ENCODE measurements at places on chromosomes 13 and 19.

DNA sequence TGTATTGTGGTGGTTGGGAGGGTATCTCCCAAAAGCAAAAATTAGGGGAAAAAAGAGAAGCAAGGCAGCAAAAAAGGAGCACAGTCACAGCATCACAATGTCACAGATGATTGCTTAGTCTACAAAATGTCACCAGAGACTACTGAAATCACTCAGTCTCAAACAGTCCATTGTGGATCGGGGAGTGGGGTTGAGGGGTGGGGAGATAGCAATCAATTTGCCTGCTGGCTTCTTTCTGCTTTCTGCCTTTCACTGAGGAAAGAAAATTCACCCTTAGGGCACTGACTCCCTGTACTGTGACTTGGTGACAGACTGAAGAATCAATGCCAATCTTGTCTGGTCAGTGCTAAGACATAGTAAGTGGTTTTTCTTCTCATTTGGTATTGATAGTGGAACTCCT is 2127.1 kb upstream of the PCDH20 start:
- no peak for DNase-seq

GRCh38 chr13:51551416-51551815 is 32.8 kb upstream of the WDFY2 start:
- DNase-seq = no peak

DNA sequence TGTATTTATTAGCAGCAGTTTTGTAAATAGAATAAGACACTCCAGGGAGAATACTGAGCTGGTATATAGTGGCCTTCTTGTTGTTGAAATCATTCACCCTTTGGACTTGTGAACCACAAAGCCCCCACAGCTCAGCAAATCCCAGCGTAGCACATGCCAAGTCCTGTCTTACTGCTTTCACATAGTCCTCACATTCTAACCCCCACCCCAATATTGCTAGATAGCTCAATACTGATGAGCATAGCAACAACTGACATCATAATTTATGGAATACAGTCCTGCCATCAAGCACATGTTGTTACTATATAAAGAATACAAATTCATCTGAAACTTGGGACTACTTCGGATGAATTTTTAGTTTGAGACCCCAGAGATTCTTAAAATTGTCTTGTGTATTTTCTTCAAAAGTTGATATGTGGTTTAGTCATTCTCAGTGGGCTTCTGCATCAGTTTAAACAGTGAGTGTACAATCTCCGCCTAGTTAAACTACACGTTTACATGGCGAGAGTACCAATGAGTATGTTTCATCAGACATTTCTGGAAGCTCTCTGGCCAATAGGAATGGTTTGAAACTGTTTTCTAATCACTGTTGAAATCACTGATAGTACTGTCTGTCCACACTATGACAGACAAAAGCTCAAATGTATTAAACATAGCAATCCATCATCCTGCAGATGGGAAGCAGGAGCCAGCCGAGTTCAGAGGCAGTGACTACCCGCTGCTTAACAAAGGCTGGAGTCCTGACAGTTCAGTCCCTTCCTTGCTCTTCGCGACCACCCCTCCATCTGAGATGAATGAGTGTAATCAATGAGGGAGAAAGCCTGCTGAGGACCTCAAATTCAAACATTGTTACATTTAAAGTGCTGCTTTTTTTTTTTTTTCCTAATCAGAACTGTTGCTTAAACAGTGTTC is 15.2 kb downstream of the DACH1 start:
- DNase-seq = no peak

GRCh38 chr13:112567161-112567862 is 20.6 kb downstream of the TUBGCP3 start:
- DNase-seq = no peak

DNA sequence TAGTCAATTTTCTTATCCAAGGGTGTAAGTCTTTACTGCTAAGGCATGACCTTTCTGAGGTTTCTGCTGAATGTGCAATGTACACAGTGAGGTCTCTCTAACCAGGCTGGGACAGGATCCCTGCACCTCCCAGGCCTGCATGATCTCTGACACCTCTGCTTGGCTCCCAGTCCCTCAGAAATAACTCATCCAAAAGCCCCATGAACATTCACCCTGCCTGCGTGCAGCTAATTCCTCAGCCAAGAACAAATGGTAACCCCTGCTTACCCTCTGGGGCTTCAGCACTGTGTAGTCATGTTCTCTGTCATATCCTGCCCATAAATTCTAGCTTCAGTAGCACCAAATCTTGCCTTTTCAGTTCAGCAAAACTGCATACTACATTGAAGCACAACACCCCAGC is 1146.3 kb upstream of the MIR17HG start:
- DNase-seq = no peak

GRCh38 chr13:52348071-52348470 is 57.9 kb downstream of the THSD1 start:
- DNase-seq = no peak

DNA sequence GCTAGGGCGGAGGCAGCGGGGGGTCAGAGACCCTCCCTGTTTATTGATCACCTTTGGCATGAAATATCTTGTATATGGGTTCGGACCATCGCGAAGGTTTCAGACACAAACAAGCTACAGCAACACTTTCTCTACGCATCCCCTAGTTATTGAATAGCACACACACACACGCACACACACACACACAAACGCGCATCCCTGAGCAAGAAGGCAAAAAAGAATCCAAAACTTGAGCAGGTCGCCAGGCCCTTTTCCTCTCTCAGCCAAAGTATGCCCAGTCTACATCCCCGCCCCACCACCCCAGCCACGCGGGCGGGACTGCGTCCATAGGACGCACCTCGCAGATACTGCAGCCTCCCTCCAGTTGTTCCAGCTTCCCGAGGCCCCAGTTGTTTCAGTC is 16.0 kb downstream of the POU4F1 start:
- no peak for DNase-seq

GRCh38 chr13:34733721-34734120 is 208.3 kb upstream of the NBEA start:
- peak; percentile 38 for DNase-seq

DNA sequence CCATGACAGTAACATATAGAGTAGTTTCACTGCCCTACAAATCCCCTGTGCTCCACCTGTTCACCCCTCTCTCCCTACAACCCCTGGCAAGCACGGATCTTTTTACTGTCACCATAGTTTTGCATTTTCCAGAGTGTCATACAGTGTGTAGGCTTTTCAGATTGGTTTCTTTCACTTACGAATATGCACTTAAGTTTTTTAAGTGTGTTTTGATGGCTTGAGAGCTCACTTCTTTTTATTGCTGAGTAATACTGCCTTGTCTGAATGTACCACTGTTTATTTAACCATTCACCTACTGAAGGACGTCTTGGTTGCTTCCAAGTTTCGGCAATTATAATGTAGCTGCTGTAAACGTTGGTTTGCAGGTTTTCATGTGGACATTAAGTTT is 175.1 kb downstream of the ITGBL1 start:
- no peak for DNase-seq

DNA sequence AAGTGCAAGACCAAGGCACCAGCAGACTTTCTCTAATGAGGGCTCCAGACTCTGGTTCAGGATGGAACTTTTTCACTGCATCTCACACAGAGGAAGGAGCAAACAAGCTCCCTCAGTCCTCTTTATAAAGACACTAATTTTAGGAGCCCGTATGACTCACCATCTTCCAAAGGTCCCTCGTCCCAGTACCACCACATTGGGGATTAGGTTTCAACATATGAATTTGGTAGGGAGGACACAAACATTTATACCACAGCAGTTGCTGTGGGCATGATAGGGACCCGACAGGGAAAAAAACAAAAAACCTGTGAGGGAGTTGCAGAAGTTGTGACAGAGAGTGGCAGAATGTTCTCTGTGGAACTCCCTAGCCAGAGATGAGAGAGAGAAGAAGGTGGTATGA is 6.5 kb upstream of the CNMD start:
- no peak for DNase-seq

GRCh38 chr13:72341904-72342303 is 385.5 kb downstream of the MZT1 start:
- no peak for DNase-seq

DNA sequence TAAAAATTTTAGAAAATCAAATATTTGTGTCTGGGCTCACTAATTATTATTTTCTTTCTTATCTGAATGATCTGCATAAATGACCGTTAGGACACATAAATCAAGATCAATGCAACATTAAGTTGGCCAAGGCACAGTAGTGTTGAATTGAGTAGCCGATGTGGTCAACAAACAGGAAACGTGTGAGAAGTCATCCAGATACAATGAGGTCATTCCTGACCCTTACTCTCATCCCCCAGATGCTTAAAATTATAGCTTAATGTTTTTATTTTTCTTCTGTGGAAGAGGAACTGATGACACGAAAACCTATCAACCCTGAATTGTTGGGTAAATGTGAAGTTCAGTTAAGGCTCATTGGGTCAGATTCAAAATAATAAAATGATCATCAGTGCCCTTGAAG is 222.9 kb downstream of the RFC3 start:
- no peak for DNase-seq

DNA sequence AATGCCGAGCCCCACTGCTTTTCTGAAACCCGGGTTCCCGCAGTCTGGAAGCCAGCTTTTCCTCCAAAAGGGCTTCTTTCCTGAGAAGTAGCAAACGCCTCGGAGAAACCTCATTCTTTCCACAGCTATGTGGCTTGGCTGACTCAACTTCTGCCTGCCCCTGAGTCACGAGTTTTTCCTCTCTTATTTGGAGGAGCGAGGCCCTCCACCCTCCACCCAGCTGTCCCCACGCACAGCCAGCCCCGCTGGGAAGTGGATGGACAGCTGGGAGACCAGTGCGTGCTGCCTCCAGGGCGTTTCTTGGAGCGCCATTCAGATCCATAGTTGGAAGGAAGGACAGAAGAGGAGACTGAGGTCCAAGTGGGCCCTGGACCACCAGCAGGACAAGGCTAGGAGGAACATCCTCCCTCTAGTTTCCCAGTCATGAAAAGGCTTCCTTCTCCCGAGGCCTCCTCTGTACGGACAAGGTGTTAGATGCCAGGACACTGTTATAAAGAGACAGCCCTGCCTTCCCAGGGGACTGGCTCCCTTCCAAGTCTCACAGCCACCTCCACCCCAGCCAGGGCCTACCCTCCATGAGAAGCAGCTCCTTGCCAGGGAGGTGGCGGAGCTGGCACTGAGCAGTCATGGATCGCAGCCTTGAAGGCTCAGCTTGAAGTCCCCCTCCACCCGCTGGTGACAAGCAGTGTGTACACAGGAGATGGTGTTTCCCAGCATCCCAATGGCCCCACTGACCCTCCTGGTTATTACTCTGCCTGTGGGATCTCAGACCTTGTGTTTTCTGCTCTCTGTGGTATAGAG is 2.5 kb upstream of the PLEKHF1 start:
- DNase-seq = no peak

GRCh38 chr13:99289271-99289670 is 17.9 kb downstream of the GPR183 start:
- no peak for DNase-seq

DNA sequence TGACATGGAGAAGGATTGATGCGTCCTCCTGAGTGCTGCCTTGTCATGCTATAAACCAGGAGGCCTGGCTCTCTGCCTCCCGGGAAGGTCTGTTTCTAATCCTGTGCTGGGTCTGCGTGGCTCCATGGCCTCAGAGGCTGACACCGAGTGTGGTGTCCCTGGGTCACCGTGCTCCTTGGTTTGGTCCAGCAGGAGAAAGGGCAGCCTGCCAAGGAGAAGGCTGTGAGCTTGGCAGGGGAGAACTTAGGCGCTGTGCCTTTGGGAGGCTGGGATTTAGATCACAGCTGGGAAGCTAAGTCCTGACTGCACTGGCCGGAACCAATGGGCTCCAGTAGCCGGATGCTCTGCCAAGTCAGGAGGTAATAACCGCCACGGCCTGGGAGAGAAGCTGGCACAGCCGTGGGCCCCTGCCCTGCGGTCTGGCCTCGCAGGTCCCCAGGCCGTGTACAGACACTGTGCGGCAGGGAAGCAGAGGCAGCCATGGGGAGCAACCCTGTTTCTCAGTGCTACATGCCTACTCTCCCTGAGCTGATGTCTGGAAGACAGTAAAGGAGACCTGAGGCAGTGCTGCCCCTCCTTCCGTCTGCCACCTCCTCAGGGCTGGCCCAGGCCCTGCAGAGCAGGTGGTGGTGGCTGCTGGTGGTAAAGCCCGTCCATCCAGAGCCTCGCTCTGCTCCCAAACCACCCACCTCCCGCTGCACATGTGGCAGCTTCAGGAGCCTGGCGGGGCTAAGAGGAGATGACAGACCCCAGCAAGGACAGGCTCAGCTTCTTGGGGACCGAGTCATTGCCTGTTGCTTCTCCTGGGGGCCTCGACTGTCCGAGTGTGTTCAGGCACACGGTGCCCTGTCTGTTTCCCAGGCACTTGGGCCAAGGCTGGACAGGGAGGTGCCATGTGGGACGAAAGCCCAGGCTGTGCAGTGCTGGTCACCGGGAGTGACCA is 44.9 kb downstream of the C13orf46 start:
- DNase-seq = peak; percentile 67

- DNase-seq = no peak
Measured at GRCh38 chr13:43143591-43143990, 120.2 kb downstream of the DNAJC15 start.

DNA sequence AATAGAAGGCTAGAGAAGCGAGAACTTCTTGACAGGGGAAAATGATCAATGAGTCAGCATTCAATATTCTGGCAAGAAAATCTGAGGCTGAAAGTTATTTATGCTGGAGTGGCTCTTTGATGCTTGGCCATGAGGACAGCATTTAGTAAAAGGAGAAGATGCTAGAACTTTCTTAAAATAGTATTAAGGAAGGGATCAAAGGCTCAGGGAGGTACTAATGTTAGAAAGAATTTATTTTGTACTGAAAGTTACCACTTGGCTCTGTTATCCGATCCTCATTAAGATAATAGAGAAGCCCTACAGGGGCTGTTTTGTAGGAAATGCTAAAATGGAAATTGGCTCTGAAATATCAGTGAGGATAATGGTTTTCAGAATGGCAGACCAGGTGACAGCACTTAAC is 1774.6 kb upstream of the PCDH20 start:
- no peak for DNase-seq

GRCh38 chr19:23943411-23943810 is 28.7 kb downstream of the ZNF726 start:
- DNase-seq = no peak

- no peak for DNase-seq
Measured at GRCh38 chr13:110536006-110536693, 25.4 kb downstream of the RAB20 start.

GRCh38 chr19:1843646-1844394 is 4.5 kb downstream of the REXO1 start:
- DNase-seq = no peak

DNA sequence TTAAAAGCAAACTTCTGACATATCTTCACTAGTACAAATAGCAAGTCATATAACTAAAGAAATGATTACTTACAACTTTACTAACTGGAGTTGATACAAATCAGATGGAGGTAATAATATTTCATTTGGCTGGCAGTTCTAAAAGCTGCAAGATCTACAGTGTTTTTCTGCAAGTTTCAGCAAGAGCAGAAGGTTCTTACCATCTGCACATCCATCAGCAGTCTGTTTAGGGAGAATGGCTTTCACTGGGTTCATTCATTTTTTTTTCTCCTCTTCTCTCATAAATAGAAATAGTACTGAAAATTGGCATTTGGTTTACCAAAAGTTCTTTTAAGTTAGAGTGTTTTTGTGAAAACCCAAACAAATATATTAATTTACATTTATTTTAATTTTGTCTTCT is 3.1 kb upstream of the SHISA2 start:
- DNase-seq = no peak

- peak; percentile 56 for DNase-seq
Measured at GRCh38 chr13:31209172-31209840, 9.5 kb downstream of the B3GLCT start.

GRCh38 chr13:32047088-32047487 is 15.5 kb downstream of the FRY start:
- no peak for DNase-seq

All from right lung (tissue), 10 donors.